Mesothelial cell of epicardium (in vitro differentiated cells): ENCODE measurements at places on chromosomes 6 and 20.

DNA sequence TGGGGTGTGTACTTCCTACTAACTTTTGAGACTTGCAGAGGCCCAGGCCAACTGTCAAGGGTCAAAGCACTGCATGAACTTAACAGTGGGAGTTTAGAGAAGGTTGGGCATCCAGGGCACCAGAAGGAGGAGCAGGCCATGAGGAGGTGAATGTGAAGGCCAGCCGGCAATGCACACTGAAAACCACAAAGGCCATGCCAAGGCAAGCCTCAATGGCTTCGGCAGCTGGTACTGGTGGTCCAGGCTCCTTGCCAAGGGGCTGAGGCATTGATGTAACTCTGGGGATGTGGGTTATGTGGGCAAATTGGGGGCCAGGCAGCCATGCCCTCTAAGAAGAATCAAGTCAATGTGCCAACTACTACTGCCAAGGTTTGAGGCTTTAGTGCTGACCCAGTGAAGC, 222.4 kb downstream of the UNC5CL start:
- no peaks in the 10 kb centered on the region for H3K4me1 ChIP-seq
- H3K36me3 ChIP-seq = no peaks in the 10 kb centered on the region
- no peak overlapping the region for H3K4me3 ChIP-seq
- peaks cover 9% of the 10 kb centered on the region for H3K27me3 ChIP-seq

GRCh38 chr6:4316867-4317400, 181.6 kb upstream of the ECI2 start:
- peaks cover 50% of the 10 kb centered on the region for H3K4me1 ChIP-seq
- no peaks in the 10 kb centered on the region for H3K27me3 ChIP-seq
- no peak overlapping the region for H3K4me3 ChIP-seq
- peak overlapping the region; percentile 82 for H3K27ac ChIP-seq
- DNase-seq = no peak

DNA sequence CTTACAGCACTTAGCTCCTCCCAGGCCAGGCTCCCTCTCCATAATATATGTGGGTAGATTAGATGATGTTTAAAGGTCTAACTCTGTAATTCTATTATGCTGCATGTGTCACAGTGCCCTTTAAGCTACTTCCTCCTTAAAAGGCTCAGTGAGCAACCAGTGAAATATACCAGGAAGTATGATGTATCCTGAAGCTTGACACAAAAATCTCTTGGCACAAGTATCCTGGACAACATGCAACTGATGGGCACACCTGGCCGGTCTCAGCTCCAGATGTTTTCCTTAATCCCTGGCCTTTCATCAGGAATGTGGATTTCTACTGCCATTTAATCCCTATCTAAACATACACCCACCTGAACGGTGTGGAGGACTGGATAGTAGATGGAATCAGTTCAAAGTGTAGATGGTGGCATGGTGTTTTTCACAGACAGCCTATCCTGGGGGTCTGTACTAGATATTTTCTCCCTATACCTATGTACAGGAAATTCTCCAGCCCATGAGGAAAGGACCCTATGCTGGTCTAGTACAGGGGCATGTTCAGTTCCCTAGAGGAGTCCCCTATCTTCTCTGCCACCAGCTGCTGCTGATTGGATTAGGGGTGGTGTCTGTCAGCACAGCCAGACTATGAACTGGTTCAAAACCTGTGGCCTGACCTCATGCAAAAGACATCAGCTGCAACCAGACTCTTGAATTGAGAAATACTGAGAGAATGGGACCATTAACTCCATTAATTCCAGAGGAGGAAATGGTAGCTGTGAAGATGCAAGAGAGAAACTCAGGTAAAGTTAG, 59.4 kb upstream of the CITED2 start:
- no peak overlapping the region for H3K4me3 ChIP-seq
- H3K27me3 ChIP-seq = no peaks in the 10 kb centered on the region
- no peak for DNase-seq
- H3K27ac ChIP-seq = no peak overlapping the region

GRCh38 chr20:61879303-61879620, 186.4 kb downstream of the TAF4 start:
- no peaks in the 10 kb centered on the region for H3K36me3 ChIP-seq
- H3K4me1 ChIP-seq = no peaks in the 10 kb centered on the region
- peaks cover 33% of the 10 kb centered on the region for H3K27me3 ChIP-seq
- no peak overlapping the region for H3K27ac ChIP-seq
- no peak overlapping the region for H3K4me3 ChIP-seq

GRCh38 chr6:133956416-133957049, 3.5 kb downstream of the TBPL1 start:
- peaks cover 2% of the 10 kb centered on the region for H3K36me3 ChIP-seq
- no peak overlapping the region for H3K27ac ChIP-seq
- peaks cover 21% of the 10 kb centered on the region for H3K4me1 ChIP-seq
- H3K4me3 ChIP-seq = no peak overlapping the region
